Fibroblast of skin of left quadriceps (primary cell): ENCODE measurements at places on chromosomes 1 and 21.

DNA sequence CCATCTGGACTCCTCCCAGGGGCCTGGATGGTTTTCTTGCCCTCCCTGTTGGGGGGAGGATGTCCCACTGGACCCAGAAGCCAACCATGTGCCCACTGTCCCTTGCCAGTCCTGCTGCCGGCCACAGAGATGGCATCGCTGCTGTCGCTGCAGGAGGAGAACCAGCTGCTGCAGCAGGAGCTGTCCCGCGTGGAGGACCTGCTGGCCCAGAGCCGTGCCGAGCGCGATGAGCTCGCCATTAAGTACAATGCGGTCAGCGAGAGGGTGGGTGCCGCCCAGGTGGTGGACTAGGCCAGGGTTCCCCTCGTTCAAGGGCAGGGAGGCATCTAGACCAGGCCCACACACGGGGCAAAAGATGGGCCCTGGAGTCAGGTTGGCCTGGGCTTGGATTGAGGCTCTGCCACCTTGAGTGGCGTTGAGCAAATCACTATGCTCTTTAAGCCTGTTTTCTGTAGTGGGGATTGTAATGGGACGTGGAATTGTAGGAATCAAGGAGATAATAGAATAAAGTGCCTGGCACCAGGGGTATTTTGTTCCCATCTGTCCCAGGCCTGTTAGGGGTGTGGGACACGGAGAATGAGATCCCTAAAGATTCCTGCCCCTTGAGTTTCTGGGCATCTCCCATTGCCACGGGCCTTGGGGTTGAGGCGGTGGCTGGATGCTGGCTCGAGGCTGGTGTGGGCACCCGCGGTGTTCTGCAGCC, 2.6 kb downstream of the CROCC start:
- DNase-seq, result no peak

GRCh38 chr1:14787604-14788003, 189.1 kb downstream of the KAZN start:
- DNase-seq, result no peak

- DNase-seq, result peak; percentile 33
These were observed 31.7 kb upstream of the AGO1 start for GRCh38 chr1:35851132-35851869.

GRCh38 chr1:161997152-161997551, 26.5 kb downstream of the OLFML2B start:
- DNase-seq, result no peak

DNA sequence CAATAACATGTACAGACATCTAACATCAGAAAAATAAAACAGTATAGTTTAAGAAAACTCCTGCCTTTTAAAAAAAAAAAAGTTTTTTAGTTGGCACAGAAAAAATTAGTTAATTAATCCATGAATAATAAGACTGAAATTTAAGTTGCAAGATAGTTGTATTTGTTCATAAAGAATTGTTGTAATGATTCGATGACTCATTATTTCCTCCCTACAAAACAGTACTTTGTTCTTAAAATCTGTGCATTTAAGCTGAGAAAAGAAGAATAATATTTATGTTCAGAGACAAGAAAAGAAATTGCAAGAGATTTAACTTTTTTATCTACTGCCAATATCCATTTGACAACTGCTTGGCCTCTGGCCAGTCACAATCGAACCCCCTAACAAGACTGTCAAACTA, 894.7 kb downstream of the ADGRL2 start:
- DNase-seq, result no peak
